SW480 (cell line): ENCODE measurements at places on chromosomes 6 and 20.

DNA sequence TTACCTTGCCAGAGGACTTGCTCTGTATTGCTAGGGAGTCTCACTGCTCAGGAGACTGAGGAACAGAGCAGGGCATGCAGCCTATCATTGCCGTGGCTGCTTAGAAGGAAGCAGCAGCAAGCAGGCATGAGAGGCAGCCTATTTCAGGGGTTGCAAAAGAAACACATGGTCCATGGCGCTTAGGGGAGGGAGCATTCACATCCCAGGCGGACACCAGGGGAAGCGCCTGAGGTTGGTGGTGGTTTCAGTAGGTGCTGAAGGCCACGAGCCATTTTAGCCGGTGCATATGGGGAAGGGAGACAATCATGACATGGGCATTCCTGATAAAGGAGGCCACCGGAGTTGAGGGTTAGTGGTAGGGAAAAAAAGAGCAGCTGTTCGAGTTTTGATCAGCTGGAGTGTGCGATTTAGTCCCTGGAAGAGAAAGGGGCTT lies 20.9 kb downstream of the FARS2 start:
- no peak for DNase-seq

GRCh38 chr20:10917826-10918225 lies 244.0 kb upstream of the JAG1 start:
- DNase-seq, result no peak

DNA sequence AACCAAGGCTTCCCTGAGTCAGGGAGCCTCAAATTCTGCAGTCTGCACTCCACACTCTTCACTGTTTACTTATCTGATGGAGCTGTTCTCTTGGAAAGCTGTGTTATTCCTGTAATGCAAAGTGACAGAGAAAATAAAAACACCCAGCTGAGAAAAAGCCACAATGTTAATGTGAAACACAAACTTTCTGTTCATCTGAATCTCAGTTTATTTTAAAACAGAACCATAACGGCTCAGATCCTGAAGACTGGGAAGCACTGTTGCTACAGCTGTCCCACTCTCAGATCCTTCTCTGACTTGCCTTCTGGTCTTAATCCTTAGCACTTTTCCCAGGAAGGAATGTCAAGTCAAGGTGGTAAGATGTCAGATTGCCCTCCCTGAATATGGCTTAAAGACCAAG lies 736.6 kb downstream of the DHX35 start:
- DNase-seq, result no peak

DNA sequence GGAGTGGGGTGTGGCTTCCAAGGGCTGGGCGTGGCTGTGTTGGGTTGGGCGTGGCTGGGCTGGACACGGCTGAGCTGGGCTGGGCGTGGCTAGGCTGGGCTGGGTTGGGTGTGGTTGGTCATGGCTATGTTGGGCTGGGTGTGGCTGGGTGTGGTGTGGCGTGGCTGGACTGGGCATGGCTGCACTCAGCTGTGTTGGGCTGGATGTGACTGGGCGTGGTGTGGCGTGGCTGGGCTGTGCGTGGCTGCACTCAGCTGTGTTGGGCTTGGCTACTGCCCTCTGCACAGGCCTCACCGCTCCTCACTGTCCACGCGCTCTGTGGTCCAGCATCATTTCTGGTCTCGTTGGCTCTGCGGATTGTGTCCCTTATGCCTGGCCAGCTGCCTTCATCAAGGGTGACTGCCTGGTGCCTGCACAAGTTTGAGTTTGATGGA lies 43.5 kb upstream of the SLCO4A1 start:
- peak; percentile 99 for DNase-seq

- no peak for DNase-seq
Observed at GRCh38 chr6:112033791-112034615, 19.9 kb upstream of the CCN6 start.

DNA sequence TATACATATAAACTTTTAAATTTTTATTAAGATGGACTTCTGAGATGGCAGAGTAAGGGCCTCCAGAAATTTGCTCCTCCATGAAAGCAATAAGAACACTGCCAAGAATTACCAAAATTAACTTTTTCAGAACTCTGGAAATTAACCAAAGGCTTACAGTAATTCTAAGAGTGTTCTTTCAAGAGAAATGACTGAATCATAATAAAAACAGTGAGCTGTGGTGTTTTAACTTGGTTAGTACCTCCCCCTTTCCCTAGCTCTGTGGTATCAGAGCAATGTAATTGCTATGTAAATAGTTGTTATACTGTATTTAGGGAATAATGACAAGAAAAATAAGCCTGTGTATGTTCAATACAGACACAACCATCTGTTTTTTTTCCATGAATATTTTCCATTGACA lies 19.0 kb downstream of the HECA start:
- DNase-seq, result no peak

GRCh38 chr6:1378065-1379016 lies 11.0 kb upstream of the FOXF2 start:
- no peak for DNase-seq

GRCh38 chr6:33984466-33985312 lies 161.2 kb downstream of the GRM4 start:
- DNase-seq, result no peak

DNA sequence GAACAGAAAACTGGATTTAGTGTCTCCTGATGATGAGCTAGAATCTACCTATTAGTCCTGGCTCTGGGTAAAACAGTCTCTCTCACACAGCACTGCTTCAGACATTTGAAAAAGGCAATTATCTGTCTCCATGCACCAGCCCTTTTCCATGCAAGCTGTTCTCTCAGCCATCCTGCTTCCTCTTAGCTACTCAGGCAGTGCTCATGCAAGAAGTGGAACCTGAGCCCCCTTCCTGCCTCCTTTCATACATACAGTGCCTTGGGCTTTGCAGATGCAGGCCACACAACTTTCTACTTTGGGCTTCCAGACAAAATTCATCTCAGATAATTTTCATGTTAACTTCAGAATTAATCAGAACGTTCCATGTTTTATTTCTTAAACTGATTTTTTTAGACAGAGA lies 151.3 kb downstream of the RALGAPA2 start:
- DNase-seq, result no peak

- DNase-seq, result no peak
Observed at GRCh38 chr6:96213784-96214183, 198.0 kb downstream of the FUT9 start.
